Small intestine (tissue), 16 donors: ENCODE measurements at places on chromosomes 4 and X. TPM values are rescaled to one million over a fixed set of nuclear protein-coding genes. Genes with fewer than 3 reads are reported as not detected.

- H3K36me3 ChIP-seq = no peaks in the 10 kb centered on the region
- DNase-seq = no peak
- no peak overlapping the region for H3K4me3 ChIP-seq
Measured at GRCh38 chrX:23952984-23953907, 45.4 kb downstream of the CXorf58 start.

- no peaks in the 10 kb centered on the region for H3K27me3 ChIP-seq
- no peak overlapping the region for H3K4me3 ChIP-seq
- no peak overlapping the region for H3K27ac ChIP-seq
- no peak for DNase-seq
Measured at GRCh38 chr4:119977076-119977940, 89.3 kb downstream of the MAD2L1 start.

- H3K4me1 ChIP-seq = no peaks in the 10 kb centered on the region
- H3K27me3 ChIP-seq = no peaks in the 10 kb centered on the region
- no peaks in the 10 kb centered on the region for H3K36me3 ChIP-seq
- no peak for DNase-seq
- H3K27ac ChIP-seq = no peak overlapping the region
Measured at GRCh38 chrX:150615356-150615755, 46.9 kb downstream of the MTM1 start.

GRCh38 chr4:185019456-185020292 lies 1.4 kb downstream of the HELT start:
- H3K4me3 ChIP-seq = no peak overlapping the region
- peaks cover 95% of the 10 kb centered on the region for H3K27me3 ChIP-seq
- H3K4me1 ChIP-seq = no peaks in the 10 kb centered on the region
- H3K36me3 ChIP-seq = no peaks in the 10 kb centered on the region
- H3K27ac ChIP-seq = no peak overlapping the region

DNA sequence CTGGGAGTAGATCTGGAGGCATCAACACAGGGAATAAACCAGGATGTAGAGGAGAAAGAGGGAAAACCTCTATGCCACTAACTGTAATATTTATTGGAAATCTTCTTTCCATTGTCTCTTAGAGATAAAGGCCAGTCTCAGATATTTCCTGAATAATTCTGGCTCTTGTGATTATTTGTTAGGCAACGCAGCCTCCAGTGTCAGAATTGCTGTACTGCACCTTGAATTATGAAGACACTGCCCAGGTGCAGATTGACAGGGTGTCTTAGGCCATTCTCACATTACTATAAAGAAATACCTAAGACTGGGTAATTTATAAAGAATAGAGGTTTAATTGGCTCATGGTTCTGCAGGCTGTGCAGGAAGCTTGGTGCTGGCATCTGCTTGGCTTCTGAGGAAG lies 100.7 kb upstream of the ZDHHC15 start:
- no peak overlapping the region for H3K4me3 ChIP-seq
- H3K36me3 ChIP-seq = no peaks in the 10 kb centered on the region
- no peaks in the 10 kb centered on the region for H3K4me1 ChIP-seq

DNA sequence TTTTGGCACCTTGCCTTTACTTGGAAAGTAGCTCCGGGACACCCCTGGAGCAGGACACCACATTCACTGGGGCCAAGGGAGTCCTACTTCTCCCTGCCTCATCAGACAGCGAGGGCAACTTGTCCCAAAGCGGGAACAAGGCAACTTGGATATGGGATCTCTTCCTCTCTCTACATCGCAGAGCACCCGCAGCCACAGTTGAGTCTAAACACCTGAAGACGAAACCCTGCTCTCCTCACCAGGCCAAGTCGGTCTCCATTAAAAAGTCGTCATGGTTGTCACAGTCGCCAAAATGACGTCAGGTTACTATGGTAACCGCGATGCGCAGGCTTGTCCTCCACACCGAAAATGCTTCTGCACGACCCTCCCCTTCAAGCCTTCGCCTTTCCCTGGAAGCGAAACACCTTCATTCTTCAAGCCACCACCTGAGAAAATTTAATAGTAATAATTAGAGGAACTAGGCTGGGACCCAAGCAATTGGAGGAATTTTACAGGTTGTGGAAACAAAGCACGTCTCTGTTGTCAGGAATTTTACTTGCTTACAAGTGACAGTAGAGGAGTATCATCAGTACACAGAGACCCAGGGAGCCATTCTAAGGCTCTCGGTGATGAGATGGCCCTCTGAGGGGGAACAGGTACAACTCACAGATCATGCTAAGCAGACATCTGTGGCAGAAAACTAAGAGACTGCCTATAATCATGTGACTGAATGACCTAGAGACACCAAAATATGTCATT lies 30.5 kb upstream of the TCEAL4 start:
- no peaks in the 10 kb centered on the region for H3K36me3 ChIP-seq
- H3K27me3 ChIP-seq = no peaks in the 10 kb centered on the region
- H3K4me1 ChIP-seq = no peaks in the 10 kb centered on the region
- no peak overlapping the region for H3K27ac ChIP-seq

- no peaks in the 10 kb centered on the region for H3K27me3 ChIP-seq
- no peak overlapping the region for H3K4me3 ChIP-seq
- H3K27ac ChIP-seq = peak overlapping the region; percentile 45
- DNase-seq = no peak
- no peaks in the 10 kb centered on the region for H3K36me3 ChIP-seq
Measured at GRCh38 chrX:41692162-41692749, 3.5 kb downstream of the GPR34 start.

The JADE3 gene
- 11.5 TPM for polyA plus RNA-seq
